Lung (tissue), 17 donors: ENCODE measurements at places on chromosomes 13 and 19. TPM values are rescaled to one million over a fixed set of nuclear protein-coding genes. Genes with fewer than 3 reads are reported as not detected.

The PALM gene
- polyA plus RNA-seq = 16.2 TPM

The CEACAM7 gene
- 0.41 TPM for polyA plus RNA-seq

The C19orf67 gene
- polyA plus RNA-seq = 0.38 TPM

The ERVV-1 gene
- not detected for polyA plus RNA-seq

The PRR20D gene
- not detected for polyA plus RNA-seq

The DACT3 gene
- 3.9 TPM for polyA plus RNA-seq

The VSIG10L gene
- polyA plus RNA-seq = 3.7 TPM

The SBSN gene
- polyA plus RNA-seq = 0.39 TPM

The SLC1A6 gene
- not detected for polyA plus RNA-seq
